ENCODE measurements at places on chromosomes 11 and 22.

GRCh38 chr11:112744041-112744440 lies 217.2 kb upstream of the NCAM1 start:
- DNase-seq, result no peak

DNA sequence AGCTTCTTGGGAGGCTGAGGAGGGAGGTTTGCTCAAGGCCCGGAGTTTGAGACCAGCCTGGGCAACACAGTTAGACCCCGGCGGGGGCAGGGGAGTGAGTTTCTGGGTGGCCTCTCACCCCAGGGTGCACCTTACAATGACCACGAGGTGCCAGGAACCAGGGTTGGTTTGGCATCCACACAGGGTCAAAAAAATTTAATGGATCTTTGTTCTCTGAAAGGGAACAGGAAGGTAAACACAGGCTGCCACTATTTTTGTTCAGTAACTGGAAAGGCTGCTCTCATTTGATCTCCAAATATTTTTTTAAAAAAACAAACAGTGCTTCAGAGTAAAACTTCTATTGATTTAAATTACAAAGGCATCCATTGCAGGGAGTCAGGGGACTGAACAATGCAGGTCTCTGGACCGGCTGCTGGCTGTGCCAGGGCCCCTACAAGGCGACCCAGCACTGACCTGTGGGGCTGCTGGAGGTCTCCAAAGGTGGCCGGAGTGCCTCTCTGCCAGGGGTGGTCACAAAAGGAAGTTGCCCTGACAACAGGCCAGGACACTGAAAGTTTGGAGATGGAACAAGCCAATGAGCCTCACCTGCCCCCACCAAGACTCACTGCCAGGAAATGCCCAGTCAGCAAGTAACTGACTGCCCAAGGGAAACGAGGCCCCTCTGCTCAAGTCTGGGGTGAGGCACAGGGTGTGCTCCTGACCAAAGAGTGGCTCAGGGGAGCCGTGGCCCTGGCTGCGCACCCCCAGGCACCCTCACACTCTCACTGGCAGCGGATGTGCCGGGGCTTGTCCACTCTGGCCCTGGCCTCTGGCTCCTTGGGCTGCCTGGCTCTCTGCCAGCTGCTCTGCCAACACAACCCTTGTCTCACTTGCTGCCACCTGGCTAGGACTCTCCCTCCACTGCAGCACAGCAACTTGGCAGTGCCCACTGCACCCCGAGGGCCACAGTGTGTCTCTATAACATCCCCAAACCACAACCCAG lies 51.8 kb downstream of the ARFGAP3 start:
- DNase-seq, result no peak

GRCh38 chr11:69663326-69663725 lies 11.8 kb downstream of the LTO1 start:
- no peak for DNase-seq

DNA sequence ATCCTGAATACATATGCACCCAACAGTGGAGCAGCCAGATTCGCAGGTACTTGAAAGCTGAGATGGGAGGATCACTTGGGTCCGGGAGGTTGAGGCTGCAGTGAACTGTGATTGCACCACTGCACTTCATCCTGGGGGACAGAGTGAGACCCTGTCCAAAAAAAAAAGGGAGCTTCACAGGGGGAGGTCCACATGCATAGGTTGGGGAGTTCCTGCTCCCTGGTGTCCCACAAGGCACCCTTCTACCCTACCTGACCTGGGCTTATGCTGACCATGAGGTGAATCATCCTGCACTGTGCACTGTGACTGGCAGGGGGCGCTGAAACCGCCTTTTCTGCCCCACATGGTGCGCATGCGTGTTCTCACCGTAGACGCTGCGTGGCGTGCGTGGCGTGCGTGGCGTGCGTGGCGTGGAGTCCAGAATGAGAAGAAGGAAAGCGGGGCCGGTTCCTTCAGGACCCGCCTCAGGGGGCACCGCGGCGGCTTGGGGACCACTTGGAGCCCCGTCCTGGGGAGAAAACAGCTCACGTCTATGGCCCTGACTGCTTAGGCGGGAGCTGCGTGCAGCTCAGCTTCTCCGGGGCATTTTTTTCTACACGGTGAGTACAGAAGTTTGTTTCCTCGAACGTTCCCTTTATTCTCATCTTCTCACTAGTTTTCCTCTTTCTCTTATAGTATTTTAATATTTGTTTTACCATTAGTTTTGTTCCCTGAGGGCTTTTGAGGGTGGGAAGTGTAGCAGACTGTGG lies 116.6 kb upstream of the GRK3 start:
- DNase-seq, result no peak

DNA sequence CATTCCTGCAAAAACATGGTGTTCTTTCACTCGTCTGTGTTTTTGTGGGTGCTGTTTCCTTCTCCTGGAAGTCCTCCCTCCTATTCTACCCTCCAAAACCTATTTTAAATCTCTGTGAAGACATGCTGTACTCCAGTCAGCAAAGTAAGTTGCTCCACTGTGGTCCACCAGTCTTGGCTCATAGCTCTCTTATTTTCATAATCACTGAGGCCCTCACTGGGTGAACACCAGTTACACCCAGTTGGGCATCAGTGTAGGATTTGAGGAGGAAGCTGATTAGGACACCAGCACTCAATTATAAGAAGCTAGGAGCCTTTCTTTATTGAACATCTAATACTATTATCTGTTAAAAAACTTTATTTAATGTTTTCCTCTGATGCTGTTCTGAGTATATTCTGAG lies 23.9 kb upstream of the EED start:
- DNase-seq, result no peak

DNA sequence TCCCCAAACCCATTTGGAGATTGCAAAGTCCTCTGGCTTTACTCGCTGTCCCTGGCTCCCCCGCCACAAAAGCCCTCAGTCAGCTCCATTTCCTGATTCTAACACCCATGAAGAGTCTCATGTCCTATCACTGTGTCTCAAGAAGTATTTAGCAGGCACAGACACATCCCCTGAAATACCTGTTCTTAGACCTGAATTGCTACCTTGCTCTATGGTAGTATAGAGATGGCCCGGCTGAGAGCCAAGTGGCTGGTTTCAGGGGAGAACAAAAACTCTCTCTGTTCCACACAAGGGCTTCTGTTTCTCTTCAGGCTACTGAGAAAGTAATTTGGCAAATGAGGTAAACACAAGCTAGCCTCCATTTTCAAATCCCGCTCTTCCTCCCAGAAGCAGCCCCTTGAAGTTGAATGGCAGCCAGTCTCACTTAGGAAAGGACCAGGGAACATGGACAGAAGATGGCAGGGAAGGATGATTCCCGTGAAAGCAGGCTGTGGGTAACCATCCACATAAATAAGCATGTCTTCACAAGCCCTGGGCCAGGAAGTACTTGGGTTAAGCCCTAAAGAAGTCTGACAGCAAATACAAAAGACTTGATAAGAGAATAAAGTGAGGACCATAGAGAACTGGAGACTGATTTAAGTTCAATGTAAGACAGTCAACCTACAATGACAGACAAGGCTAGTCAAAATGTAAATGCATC lies 137.8 kb downstream of the C11orf58 start:
- DNase-seq, result no peak

- no peak for DNase-seq
Measured at GRCh38 chr22:27723158-27723557, 78.4 kb downstream of the MN1 start.

DNA sequence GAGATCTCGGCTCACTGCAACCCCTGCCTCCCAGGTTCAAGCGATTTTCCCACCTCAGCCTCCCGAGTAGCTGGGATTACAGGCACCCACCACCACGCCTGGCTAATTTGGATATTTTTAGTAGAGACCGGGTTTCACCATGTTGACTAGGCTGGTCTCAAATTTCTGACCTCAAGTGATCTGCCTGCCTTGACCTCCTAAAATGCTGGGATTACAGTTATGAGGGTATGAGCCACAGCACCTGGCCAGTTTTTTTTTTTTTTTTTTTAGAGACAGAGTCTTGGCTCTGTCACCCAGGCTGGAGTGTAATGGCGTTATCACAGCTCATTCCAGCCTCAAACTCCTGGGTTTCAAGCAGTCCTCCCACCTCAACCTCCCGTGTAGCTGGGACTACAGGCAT lies 54.9 kb upstream of the PRR5 start:
- DNase-seq, result no peak

GRCh38 chr11:113781682-113782081 lies 2.1 kb downstream of the CLDN25 start:
- no peak for DNase-seq
